Right renal cortex interstitium (tissue), 3 donors: ENCODE measurements at places on chromosomes 3 and 15. TPM values are rescaled to one million over a fixed set of nuclear protein-coding genes. Genes with fewer than 3 reads are reported as not detected.

Gene FAM81A
- 21.1 TPM for polyA plus RNA-seq

GRCh38 chr15:38189671-38190295 is 62.9 kb upstream of the SPRED1 start:
- DNase-seq: no peak

Gene MKRN2OS
- 1.4 TPM for polyA plus RNA-seq

- no peak for DNase-seq
These were observed 96.1 kb upstream of the CHD2 start for GRCh38 chr15:92803852-92804609.

DNA sequence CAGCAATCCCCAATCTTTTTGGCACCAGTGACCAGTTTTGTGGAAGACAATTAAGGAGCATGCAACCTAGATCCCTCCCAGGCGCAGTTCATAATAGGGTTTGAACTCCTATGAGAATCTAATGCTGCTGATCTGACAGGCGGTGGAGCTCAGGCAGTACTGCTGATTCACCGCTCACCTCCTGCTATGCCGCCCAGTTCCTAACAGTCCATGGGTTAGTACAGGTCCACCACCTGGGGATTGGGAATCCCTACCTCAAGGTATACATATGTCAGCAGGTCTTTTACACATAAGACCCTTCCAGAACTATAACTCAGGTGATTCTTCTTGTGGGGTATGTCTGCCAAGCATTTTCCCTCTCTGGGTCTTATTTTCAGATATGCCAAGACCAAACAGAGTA is 182.2 kb downstream of the OSBPL10 start:
- no peak for DNase-seq

DNA sequence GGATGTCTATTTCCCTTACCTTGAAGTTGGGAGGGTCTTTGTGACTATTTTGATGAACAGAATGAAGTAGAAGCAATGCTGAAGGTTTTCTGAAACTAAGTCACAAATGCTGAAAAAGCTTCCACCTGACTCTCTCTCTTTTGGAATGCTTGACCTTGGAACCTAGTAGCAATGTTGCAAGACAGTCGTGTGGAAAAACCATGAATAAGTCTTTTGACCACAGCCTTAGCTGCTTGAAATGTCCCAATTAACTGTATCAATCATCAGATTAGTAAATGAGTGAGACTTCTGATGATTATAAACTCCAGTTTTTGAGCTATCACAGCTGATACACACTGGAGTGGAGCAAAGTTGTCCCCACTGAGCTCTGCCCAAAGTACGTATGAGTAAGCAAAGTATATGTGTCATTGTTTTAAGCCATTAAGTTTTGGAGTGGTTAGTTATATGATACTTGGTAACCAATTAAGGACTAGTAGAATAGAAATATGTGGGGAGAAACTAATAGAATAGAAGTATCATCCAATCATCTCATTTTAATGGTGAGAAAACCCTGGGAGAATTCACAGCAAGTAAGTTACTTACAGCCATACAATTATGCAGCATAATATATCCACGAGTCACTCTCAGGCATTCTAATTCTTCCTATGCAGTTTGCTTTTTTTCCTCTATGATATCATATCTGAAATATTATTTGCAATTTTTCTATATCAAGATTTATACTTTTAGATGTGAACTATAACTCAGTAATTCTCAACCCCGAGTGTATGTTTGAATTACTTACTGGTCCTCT is 1010.6 kb downstream of the ROBO2 start:
- DNase-seq: no peak

Gene GREM1
- polyA plus RNA-seq: 0.14 TPM

DNA sequence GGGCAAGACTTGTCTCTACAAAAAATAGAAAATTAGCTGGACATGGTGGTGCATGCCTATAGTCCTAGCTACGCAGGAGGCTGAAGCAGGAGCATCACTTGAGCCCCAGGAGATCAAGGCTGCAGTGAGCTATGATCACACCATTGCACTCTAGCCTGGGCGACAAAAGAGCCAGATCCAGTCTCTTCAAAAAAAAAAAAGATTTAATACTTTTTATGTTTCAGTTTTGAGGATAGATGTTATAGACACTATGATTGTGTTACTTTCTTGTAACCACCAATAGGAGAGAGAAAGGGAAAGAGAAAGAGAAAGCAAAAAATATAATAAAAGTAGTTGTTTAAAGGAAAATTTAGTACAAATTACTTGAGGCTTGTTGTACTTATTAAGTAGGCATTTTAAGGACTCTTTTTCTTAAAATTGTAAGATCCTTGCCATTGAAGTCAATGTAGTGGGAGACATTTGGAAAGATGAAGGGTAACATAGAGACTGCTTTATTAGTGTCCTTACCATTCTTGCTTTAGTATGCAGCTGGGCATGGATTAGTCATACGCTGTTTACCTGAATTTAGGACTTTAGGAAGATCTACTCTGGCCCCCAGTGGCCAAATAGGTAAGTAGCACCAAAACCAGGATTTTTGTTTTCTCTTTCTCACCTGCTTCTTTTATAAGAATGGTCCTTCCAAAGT is 35.1 kb upstream of the ZDHHC23 start:
- peak; percentile 8 for DNase-seq
